Thoracic aorta (tissue), 2 donors: ENCODE measurements at places on chromosomes 2 and 18. TPM values are rescaled to one million over a fixed set of nuclear protein-coding genes. Genes with fewer than 3 reads are reported as not detected.

UGT1A9 gene
- total RNA-seq = not detected

GALR1 gene
- total RNA-seq = 0.28 TPM

SPIRE1 gene
- total RNA-seq = 39.6 TPM

SGPP2 gene
- total RNA-seq = 0.28 TPM

ADRA2B gene
- 4.5 TPM for total RNA-seq

TM4SF20 gene
- total RNA-seq = not detected

ANKRD30B gene
- not detected for total RNA-seq

NLRC4 gene
- total RNA-seq = 0.81 TPM

DNA sequence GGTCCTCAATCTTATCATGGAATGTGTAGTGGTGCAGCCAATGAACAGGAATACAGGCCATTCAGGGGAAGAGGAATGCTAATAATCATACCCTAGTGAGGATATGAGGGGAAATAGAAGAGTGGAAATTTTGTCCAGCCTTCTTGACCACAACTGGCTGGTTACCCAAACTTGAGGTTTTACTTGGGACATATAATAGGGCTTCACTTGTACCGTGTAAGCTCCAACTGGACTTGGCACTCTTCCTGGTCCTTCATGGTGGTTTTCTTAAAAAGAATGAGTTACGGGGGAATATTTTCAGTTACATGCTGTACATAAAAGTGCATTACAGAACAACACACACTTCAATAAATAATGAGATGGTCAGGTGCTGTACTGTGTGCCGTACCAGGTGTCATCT, 234.9 kb upstream of the RASGRP3 start:
- no peak for DNase-seq

GRCh38 chr2:36125702-36126101, 229.9 kb upstream of the CRIM1 start:
- no peak for DNase-seq

GRCh38 chr18:76572518-76573247, 77.6 kb upstream of the ZNF516 start:
- DNase-seq = no peak

- no peak for DNase-seq
These were observed 8.4 kb upstream of the CD226 start for GRCh38 chr18:69956057-69956456.

DNA sequence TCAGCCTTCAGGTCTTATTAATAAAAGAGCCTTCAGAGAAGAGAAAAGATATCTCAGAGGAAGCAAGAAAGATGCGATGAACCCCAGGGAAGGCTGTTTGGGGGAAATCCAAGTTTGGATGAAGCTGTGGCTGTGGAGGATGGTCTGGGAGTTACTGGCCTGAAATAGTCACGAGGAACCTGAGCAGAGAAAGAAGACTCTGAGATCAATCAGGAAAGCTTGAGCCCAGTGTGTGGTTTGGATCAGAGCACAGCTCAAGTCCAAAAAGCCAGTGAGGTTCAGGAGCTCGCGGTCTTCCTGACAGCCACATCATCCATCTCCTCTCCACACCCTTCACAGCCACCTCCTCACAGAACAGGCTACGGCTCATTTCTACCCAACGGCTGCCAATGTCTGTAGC, 87.4 kb upstream of the SERPINE2 start:
- no peak for DNase-seq

DNA sequence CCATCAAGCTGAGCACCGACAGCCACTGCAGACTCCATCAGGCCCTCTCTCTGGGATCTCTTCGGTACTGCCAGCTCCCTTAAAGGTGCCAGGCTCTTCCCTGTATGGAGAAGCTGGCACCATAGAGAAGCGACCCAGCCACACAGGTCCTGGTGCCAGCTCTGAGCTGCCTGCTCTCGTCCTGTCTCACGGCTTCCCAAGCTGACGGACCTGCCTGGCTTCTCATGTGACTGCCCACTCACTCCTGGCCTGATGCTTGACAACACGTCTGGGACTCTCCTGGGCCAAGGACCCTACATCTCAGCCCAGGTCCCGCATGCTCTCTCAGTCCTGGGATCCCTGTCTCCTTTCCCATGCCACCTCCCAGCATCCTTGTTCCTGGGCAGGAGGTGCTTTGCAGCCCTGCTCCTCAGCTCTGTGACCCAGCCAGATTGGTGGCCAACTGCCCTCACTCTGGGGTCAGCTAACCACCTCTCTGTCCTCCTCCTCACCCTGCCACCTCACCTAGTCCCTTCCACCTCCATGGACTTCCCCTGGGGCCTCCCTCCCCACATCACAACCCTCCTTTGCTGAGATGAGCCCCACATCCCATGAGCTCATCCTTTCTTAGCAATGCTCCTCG, 12.5 kb upstream of the ATOH8 start:
- DNase-seq = no peak

- no peak for DNase-seq
These were observed 150.5 kb upstream of the HS6ST1 start for GRCh38 chr2:128469203-128469602.

- no peak for DNase-seq
These were observed 10.0 kb downstream of the FLACC1 start for GRCh38 chr2:201347138-201347537.

DNA sequence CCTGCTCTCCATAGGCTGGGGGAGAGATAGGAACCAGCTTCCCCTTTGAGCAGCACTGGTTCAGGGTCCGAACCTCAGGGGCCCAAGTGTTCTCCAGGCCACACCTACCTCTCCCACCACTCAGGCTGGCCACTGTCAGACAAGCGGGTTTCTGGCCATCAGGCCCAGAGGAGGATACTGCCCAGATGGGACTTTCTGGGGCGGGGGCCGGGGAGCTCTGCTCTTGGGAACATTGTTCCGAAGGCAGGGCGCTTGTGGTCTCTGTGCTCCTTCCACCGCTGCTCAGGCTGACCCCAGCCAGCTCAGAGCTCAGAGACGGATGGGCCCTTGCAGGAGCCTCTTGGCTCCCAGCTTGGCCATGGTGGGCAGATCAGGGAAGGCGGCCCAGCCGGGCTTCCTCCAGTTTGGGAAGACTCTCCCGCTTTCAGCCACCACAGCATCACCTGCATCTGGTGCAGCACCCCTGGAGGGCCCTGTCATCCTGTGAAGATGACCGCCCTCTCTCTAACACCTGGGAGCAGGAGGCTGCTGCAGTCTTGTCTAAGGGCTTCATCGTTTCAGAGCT, 5.2 kb upstream of the TRAF3IP1 start:
- DNase-seq = no peak

DNA sequence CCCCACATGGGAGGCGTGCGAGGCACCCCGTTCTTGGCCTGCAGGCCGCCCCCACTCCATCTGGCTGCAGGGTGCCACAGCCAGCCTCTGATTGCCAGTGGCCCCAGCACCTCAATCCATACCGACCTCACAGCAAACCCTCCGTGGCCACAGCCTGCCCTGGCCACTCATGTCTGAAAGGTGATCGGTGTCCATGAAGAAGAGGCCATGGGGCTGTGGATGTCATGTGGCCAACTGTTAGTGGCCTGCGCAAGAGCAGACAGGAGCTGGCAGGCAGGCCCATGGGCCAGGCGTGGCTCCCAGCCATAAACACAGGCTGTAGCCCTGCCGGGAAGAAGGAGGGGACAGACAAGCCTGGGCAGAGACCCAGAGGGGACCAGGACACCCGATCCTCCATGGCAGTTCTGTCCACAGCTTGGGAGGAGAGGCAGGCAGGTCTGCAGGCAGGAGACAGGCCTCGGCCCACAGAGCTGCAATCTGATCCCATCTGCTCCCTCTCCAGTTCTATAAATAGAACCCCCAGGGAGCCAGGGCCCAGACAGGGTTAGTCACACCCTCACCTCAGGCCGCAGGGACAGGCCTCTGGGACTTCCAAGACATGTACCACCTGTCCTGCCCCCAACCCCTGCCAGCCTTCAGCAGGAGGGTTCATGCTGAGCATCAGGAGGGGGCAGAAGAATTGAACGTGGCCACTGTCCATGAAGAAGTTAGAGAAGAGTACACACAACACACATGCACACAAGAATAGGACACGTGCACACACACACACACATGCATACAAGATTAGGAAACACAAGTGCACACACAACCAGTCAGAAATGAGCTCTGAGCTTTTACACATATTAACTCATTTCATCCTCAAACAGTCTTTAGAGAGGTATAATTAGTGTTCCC, 16.9 kb downstream of the STEAP3 start:
- DNase-seq = peak; percentile 13

- DNase-seq = no peak
These were observed 247.9 kb downstream of the CYRIA start for GRCh38 chr2:16417726-16418125.

GRCh38 chr2:161745866-161746614, 121.8 kb downstream of the SLC4A10 start:
- DNase-seq = no peak

DNA sequence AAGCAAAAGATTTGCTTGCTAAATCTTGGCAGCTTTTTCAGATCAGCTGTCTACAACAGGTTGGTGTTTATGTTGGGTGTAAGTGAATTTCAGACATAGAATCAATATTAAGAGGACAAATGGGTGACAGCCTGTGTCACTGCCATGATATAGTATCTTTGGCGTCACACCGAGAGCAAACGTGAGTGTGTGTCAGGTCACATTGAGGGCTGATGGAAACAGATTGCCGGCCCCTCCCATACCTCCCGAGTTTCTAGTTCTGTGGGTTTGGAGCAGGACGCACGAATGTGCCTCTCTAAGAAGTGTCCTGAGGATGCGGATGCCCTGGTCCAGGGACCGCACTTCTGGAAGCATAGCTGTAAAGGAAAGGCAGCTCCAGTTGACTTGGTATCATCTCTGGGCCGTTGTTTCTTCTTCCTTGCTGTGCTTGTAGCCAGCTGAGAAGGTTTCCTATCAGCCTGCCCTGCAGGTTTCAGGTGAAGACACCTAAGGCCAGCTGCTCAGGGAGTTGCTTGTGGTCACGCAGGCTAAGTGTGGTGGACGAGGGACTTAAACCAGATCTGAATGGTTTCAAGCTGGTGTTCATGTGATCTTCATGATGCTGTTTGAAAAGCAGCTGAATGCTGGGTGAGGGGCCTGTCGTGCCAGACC, 6.4 kb downstream of the AGAP1 start:
- no peak for DNase-seq

- DNase-seq = no peak
These were observed 131.2 kb upstream of the CYP1B1 start for GRCh38 chr2:38207168-38207567.

GRCh38 chr2:5264361-5264760, 427.8 kb upstream of the SOX11 start:
- no peak for DNase-seq

GRCh38 chr2:133194777-133195335, 373.4 kb downstream of the NCKAP5 start:
- no peak for DNase-seq

GRCh38 chr18:63379639-63379962, 12.6 kb upstream of the KDSR start:
- DNase-seq = no peak

DNA sequence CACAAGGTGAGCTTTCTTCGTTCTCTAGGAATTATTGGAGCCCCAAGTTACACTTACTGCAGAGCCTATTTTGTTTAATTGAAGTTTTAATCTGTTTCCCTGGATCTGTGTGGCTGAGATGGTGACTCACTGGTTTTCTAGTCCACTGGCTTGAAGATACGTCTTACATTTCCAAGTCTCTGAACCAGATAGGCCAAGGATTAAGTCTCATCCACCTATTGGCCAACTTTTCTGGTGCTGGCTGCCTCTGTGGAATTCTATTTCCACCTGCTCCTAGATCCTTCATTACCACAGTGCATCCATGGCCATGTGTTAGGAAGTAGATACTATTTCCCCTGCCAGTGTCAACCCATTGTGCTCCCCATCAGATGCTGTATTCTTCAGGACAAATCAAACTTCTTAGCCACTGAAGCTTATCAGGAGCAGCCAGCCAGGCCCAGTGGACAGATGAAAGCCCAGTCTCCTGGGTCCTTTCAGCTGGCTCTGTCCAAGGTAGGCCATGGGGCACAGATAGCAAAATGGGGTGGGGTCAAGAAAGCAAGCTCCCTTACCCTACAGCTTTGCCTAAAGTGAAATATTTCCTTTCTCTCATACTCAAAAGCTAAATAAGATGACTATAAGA, 198.8 kb upstream of the TCF4 start:
- no peak for DNase-seq

DNA sequence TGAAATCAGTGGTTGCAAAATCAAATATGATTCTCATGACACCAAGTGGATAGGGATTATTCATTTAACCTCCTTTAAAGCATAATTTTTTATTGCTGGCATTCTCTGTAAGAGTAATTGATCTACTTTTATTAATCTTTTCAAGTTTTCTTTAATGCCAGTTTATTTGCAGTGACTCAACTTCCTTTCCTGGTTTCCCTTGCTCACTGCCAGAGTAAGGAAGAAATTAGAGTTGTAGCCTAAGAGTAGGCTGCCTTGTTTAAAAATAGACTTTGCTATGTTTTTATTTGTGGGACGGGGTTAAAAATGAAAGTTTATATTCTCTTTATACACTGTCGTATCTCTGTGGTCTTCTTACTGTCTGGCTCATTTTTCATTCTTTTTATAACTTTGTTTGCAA, 148.6 kb downstream of the WDR7 start:
- no peak for DNase-seq

GRCh38 chr2:217075268-217076057, 215.6 kb upstream of the TNP1 start:
- DNase-seq = no peak

DNA sequence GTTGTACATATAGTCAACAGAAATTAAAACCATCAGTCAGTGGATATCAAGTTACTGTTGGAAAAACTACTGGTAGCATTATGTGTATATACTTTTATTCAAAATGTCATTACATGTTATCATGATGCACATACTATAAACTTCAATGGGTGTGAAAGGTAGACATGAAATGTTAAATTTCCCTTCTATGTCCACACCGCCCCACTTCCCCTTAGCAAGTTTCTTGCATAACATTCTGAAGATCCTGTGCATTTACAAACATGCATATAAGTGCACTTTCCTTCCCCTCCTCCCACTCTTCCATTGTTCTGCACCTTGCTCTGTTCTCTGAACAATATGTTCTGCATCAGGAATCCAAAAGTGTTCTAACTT, 16.6 kb upstream of the HK2 start:
- DNase-seq = no peak

- no peak for DNase-seq
These were observed 495.6 kb downstream of the NYAP2 start for GRCh38 chr2:225895126-225895525.

GRCh38 chr2:30334762-30335363, 103.5 kb downstream of the LBH start:
- no peak for DNase-seq

DNA sequence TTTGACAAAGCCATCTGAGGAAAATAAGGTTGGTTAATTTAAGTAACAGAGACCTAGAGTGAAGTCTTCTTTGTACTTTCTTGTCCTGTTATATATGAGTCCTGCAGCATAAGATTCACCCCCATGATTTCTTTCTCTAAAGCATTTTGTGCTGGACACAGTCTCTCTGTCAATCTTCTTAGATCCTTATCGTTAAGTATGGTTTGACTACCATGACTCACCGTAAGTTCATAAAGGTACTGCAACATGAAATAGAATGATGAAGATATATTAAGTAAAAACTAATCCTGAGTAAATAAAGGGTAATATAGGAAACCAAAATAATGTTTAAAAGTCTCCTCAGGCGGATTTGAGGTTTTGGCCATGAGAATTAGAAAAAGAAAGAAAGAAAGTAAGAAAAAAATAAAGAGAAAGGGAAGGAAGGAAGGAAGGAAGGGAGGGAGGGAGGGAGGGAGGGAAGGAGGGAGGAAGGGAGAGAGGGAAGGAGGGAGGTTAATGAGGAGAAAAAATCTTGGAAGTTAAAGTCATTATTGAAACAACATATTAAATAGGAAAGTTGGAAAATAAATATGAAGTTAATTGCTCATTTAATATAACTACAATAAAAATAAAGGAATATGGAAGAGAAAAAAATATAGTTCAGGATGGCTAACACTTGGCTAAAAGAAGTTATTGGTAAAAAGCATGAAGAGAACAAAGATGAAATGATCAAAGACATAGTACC, 980.3 kb upstream of the CDH2 start:
- DNase-seq = no peak

- no peak for DNase-seq
These were observed 125.7 kb downstream of the GALNT1 start for GRCh38 chr18:35707247-35707646.
